GM23248 (cell line): ENCODE measurements at places on chromosomes 11 and 22. TPM values are rescaled to one million over a fixed set of nuclear protein-coding genes. Genes with fewer than 3 reads are reported as not detected.

The CDC45 gene
- 9.5 TPM in 2 replicates for total RNA-seq

GRCh38 chr11:46906609-46907041, 11.7 kb downstream of the LRP4 start:
- no peaks in the 10 kb centered on the region for H3K36me3 ChIP-seq
- no peak for DNase-seq
- no peaks in the 10 kb centered on the region for H3K4me1 ChIP-seq

The TSPAN32 gene
- total RNA-seq, result not detected in 2 replicates

The XKR3 gene
- not detected in 2 replicates for total RNA-seq

DNA sequence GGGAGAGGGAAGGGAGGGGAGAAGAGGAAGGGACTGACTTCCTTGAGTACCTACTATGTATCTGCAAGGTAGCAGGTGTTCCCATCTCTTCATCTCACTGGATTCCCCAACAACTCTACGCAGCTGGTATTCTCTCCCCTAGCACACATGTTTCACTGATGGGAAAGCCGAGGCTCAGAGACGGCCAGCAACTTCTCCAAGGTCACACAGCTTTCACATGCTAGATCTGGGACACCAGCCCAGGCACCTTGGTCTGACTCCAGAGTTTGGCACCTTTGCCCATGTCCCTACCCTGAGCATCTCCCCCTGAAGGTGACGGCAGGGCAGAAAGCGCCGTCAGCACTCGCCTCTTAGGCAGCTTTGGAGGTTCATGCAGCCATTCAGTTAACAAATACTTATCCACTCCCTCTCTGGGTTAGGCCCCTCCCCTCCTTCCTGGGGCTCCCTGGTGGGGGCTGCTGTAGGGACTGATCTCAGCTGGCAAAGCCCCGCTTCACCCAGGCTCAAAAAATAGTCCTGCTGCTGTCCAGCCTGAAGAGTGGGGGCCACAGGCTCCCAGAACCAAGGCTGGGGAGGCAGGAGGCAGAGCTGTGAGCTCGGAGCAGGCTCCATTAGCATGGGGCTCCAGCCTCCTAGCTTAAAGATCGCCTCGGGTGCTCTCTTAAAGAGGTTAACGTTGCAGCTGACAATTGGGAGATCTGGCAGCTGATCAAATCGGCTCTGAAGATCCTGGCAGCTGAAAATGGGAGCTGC, 79.4 kb downstream of the IGLL1 start:
- H3K4me3 ChIP-seq, result no peak overlapping the region
- no peaks in the 10 kb centered on the region for H3K27me3 ChIP-seq
- no peak for DNase-seq
- no peak overlapping the region for H3K27ac ChIP-seq
- H3K4me1 ChIP-seq, result no peaks in the 10 kb centered on the region

The TRIM22 gene
- 58.4 and 114 TPM in 2 replicates for total RNA-seq

- peak overlapping the region; percentile 78 for H3K4me3 ChIP-seq
- no peaks in the 10 kb centered on the region for H3K36me3 ChIP-seq
- H3K27me3 ChIP-seq, result no peaks in the 10 kb centered on the region
- peak overlapping the region; percentile 68 for H3K27ac ChIP-seq
- H3K4me1 ChIP-seq, result no peaks in the 10 kb centered on the region
- peak; percentile 62 for DNase-seq
These were observed 776 bp downstream of the NLRX1 start for GRCh38 chr11:119169282-119169719.

DNA sequence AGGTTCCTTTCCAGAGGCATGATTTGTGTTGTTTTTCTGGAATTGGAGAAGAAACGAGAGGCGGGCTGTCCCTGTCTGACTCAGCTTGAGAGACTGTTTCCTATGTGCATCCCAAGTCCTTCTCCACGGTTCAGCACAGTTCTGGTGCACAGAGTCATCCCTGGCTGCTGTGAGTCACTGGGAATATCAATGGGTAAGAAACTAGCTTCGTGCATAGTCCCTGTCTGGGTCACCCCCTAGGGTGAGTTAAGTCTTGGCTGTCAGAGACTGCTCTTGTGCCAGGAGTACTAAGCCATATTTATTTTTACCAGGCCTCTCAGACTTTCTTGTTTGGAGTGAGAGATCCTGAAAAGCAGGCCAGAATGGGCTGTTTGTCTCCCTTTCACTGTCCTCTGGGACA, 2.4 kb upstream of the LRP4 start:
- H3K27me3 ChIP-seq, result no peaks in the 10 kb centered on the region
- DNase-seq, result peak; percentile 99
- peaks cover 30% of the 10 kb centered on the region for H3K4me1 ChIP-seq

DNA sequence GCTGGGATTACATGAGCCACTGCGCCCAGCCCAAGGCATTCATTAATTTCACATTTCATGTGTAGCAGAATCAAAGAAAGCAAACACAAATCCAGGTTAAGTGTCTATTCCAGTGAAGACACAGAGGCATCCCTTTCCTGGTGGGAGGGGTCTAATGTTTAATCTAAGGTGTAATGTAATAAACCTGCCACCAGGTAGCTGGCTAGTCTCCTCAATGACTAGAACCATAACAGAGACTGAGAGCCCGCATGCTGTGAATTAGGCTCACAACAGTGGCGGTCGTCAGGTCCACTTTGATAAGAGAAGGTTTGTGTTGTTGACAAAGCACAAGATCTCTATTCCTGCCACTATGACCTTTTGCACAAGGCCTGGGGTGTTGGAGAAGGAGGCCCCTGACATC, 64.2 kb upstream of the ADA2 start:
- H3K27ac ChIP-seq, result no peak overlapping the region
- no peak overlapping the region for H3K4me3 ChIP-seq
- H3K27me3 ChIP-seq, result no peaks in the 10 kb centered on the region
- no peaks in the 10 kb centered on the region for H3K36me3 ChIP-seq
- no peaks in the 10 kb centered on the region for H3K4me1 ChIP-seq

The CARD16 gene
- not detected in 2 replicates for total RNA-seq

DNA sequence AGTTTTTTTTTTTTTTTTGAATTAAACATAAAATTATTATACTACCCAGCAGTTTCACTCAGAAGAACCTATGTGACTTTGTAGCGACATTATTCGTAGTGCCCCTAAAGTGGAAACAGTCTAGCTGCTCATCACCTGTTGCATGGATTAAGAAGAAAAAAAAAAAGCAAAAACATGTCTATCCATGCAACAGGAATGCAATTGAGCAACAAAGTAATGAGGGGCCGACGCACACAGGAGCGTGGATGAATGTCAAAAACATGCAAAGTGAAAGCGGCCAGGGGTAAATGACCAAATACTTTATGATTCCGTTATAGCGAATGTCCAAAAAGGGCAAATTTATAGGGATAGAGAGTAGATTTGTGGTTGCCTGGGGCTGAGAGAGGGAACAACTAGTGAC, 16.3 kb downstream of the MYO18B start:
- H3K4me3 ChIP-seq, result no peak overlapping the region
- H3K4me1 ChIP-seq, result peaks cover 11% of the 10 kb centered on the region
- H3K36me3 ChIP-seq, result no peaks in the 10 kb centered on the region
- no peaks in the 10 kb centered on the region for H3K27me3 ChIP-seq
- no peak for DNase-seq

DNA sequence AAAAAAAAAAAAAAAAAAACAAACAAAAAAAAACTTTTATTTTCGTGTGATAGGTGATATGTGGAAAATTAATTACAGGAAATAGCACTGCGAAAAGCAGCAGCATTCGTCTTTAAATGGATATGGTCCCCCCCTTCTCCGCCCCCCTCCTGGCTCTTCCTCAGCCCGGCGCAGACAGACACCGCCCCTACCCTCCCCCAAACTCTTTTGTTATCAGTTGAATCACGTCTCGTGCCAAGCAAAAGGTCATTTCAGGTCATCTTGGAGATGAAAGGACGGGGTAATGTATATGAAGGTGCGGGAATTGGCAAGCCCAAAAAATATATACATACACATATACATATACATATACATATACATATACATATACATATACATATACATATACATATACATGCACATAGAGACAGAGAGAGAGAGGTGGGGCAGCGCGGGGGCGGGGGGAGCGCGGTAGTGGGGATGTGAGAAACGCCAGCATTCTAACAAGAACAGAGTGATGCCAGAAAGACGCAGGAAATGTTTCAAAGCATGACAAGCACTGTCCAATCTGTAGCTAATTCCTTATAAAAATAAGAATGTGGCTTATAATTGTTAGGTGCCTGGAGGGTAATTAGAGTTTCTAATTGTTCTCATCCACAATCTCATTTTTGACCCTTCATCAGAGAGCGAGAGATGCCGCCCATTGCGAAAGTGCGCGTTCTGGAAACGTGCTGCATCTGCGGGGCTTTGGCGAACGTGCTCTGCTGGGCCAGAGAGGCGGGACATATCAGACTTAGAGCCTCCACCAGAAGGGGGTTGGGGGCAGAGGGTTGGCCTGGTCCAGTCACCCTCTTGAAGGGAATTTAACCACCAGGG, 214.5 kb upstream of the UBASH3B start:
- H3K27ac ChIP-seq, result no peak overlapping the region
- no peaks in the 10 kb centered on the region for H3K36me3 ChIP-seq
- peak; percentile 67 for DNase-seq

DNA sequence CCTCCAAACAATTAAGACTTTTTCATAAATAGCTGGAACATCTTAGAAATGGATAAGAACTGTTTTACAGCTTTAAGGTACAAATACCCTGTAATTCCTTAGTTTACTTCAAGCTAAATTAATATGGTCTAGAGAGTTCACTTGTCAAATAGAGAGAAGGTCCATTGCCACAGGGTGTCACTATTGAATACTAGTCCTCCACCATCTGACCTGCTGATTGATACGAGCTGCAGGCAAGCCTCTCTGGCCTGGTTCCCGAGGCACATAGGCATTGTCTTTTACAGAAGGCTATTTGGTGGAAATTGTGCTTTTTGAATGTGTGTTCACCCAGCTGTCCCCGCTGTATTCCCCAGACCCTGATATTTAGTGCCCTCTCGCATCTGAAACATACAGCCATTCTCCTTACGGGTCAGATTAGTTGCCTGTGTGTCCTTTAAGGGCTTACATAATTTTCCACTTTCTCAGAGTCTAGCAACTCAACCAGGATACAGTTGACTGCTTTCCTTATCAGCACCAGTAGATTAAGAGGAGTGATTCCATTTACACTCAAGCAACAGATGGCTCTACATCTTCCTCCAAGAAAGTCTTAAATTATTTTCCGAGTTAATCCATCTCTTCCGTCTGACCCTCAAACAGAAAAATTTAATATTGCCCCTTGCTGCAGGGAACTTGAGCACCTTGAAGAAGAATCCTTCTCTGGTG, 788.8 kb upstream of the FAT3 start:
- H3K4me1 ChIP-seq, result no peaks in the 10 kb centered on the region
- no peak overlapping the region for H3K27ac ChIP-seq
- no peaks in the 10 kb centered on the region for H3K27me3 ChIP-seq
- H3K4me3 ChIP-seq, result no peak overlapping the region

- H3K36me3 ChIP-seq, result no peaks in the 10 kb centered on the region
- no peak overlapping the region for H3K27ac ChIP-seq
- no peaks in the 10 kb centered on the region for H3K4me1 ChIP-seq
- H3K4me3 ChIP-seq, result no peak overlapping the region
- DNase-seq, result no peak
- no peaks in the 10 kb centered on the region for H3K27me3 ChIP-seq
These were observed 162.9 kb downstream of the DLG2 start for GRCh38 chr11:85464283-85464682.

- no peak overlapping the region for H3K4me3 ChIP-seq
- no peaks in the 10 kb centered on the region for H3K36me3 ChIP-seq
- peak; percentile 4 for DNase-seq
- H3K4me1 ChIP-seq, result no peaks in the 10 kb centered on the region
- H3K27ac ChIP-seq, result no peak overlapping the region
These were observed 25.1 kb upstream of the CAVIN3 start for GRCh38 chr11:6345366-6345765.

- H3K4me1 ChIP-seq, result peaks cover 40% of the 10 kb centered on the region
- DNase-seq, result no peak
- no peak overlapping the region for H3K4me3 ChIP-seq
- H3K27me3 ChIP-seq, result no peaks in the 10 kb centered on the region
- H3K27ac ChIP-seq, result no peak overlapping the region
These were observed 12.7 kb downstream of the DGKZ start for GRCh38 chr11:46359953-46360352.

The SLCO2B1 gene
- not detected in 2 replicates for total RNA-seq

DNA sequence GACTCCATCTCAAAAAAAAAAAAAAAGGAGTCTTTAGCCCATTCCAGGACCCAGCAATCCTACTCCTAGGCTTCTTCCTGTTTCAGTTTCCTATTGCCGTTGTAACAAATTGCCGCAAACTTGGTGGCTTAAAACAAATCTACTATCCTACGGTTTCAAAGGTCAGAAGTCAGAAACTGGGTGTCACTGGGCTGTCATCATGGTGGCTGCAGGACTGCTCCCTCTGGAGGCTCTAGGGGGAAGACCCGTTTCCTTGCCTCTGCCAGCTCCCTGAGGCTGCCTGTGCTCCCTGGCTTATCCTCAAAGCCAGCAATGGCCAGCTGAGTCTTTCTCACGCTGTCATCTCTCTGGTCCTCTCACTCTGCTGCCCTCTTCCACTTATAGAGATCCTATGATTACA, 8.7 kb upstream of the DAGLA start:
- no peak overlapping the region for H3K27ac ChIP-seq
- peaks cover 63% of the 10 kb centered on the region for H3K27me3 ChIP-seq
- H3K4me1 ChIP-seq, result no peaks in the 10 kb centered on the region
- DNase-seq, result peak; percentile 34
- H3K36me3 ChIP-seq, result no peaks in the 10 kb centered on the region

- no peaks in the 10 kb centered on the region for H3K27me3 ChIP-seq
- H3K4me3 ChIP-seq, result no peak overlapping the region; the same call in 1 of the 2 replicates
- peak; percentile 34 for DNase-seq
- H3K36me3 ChIP-seq, result 0 out of 2 replicates have a peak, but pooled peaks cover under 1% of the 10 kb centered on the region
- peak overlapping the region; percentile 62 for H3K27ac ChIP-seq
- H3K4me1 ChIP-seq, result peaks cover 52% of the 10 kb centered on the region
These were observed 11.1 kb downstream of the YAP1 start for GRCh38 chr11:102121329-102121728.

GRCh38 chr11:76391021-76391420, 9.9 kb downstream of the GVQW3 start:
- no peaks in the 10 kb centered on the region for H3K36me3 ChIP-seq
- DNase-seq, result no peak
- no peaks in the 10 kb centered on the region for H3K27me3 ChIP-seq
- H3K27ac ChIP-seq, result no peak overlapping the region
- no peak overlapping the region for H3K4me3 ChIP-seq

DNA sequence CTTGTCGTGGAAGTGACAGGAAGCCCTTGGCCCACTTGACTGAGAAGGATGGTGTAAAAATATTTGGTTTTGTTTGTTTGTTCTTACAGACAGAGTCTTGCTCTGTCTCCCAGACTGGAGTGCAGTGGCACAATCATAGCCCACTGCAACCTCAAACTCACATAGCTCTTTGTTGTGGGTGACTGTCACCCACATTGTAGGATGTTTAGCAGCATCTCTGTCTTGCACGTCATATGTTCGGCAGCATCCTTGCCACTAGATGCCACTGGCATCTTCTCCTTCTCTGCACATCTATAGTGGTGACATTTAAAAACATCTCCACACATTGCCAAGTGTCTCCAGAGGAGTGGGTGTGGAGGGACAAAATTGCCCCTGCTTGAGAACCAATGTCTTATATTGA, 56.8 kb downstream of the PRR5L start:
- peaks cover 37% of the 10 kb centered on the region for H3K4me1 ChIP-seq
- H3K27ac ChIP-seq, result no peak overlapping the region
- no peaks in the 10 kb centered on the region for H3K36me3 ChIP-seq
- DNase-seq, result no peak

The MMP12 gene
- total RNA-seq, result 0.51 and 0.76 TPM in 2 replicates
